Prostate gland (tissue), 2 donors: ENCODE measurements at places on chromosomes 11 and 22. TPM values are rescaled to one million over a fixed set of nuclear protein-coding genes. Genes with fewer than 3 reads are reported as not detected.

The TBX1 gene
- total RNA-seq = 20.2 TPM

- no peak for DNase-seq
These were observed 16.1 kb downstream of the LRP5 start for GRCh38 chr11:68328374-68329091.

DNA sequence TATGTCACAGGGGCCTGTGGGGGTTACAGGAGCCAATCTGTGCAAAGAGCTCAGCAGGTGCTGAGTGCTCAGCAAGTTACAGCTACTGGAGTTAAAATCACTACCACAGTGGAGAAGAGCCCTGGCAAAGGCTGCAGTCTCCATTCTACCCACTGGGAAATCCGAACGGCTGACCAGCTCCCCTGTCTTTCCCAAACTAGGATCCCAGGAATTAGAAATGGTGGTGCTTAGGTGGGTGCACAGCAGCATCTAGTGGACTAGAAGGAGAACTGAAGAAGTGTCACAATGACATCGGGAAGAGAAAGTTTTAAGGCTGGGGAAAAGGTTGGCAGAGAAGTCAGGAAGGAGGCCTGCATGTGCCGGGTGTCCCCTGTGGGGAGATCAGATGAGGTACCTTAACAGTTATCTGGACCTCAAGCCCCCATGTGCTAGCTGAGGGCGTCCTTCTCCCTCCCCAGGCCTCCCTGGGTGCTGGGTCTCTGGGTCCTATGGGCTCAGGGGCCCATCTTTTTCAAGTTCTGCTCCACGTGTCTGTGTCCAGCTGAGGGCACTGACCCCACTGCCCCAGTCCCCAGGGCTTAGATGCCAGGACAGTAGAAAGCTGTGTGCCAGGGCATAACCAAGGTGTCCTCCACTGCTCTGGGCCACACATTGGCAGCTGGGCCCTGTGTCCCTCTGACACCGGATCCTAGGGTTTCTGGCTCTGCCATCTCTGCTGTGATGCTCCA lies 1.9 kb downstream of the PIWIL3 start:
- no peak for DNase-seq

The ZBTB16 gene
- 171 TPM for total RNA-seq

DNA sequence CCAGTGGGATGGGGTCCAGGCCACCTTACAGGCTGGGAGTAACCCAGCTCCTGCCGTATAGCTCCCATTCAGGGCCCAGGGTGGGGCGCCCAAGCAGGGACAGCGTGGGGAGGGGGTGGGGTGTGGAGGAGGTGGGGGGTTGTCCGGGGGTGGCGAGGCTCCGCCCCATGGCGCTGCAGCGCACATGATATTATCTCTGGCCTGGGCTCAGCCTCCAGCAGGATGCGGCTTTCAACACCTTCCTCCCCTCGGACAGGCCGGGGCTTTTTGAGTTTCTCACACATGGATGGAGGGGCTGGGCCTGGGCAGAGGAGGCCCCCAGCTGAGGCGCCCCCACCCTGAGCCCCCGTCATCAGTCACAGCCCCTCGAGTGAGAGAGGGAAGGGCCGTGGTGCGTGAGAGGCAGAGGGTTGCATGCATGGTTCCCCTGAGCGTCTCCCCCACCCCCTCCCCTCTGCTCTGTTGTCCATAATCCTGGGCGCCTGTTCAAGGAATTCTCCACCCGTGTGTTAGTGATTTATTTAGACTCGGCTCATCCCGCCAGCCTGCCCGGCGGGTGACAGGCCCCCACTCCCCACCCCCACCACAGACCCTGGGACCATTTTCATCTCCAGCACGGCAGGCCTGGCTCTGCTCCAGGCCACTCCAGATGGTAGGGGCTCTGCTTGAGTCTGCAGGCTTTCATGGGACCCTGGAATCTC lies 44.9 kb downstream of the WNT11 start:
- no peak for DNase-seq

DNA sequence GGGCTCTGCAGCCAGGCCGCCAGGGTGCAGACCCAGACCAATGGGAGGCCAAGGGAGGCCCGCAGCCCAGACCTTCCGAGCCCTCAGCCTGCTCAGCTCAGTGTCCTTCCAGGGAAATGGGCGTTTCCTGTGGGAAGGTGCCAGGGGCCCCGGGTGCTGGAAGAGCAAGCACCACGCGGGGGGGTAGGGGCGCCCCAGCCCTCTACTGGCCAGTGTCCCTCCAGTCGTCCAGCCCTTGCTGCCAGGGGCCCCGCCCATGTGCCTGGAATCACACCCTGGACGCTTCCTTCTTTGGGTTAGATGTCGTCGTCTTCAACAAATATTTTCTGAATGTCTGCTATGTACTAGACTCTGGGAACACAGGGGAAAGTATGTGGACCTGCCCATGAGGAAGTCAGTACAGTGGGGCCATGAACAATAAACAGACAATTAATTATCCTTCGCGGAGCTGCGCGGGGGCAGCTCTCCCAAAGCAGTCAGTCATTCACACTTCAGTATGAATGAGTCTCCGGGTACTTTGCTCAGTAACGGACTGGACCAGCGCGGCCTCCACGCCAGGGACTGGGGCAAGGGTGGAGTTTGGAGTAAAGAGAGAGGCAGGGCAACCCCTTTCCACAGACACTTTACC lies 60.2 kb downstream of the CDKN1C start:
- peak; percentile 83 for DNase-seq

DNA sequence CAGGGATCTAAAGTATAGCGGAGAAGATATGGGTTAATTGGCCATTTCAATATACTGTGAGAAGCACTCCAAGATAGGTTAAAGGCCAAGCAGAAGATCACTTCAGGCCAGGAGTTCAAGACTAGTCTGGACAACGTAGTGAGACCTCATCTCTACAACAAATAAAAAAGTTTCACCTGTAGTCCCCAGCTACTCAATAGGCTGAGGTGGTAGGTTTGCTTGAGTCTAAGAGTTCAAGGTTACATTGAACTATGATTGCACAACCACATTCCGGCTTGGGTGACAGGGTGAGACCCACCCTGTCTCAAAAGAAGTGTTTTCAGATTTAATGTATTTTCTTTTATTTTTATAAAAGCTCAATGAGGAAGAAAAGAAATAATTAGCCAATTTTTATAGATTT lies 25.4 kb downstream of the PATL1 start:
- DNase-seq = no peak
